ENCODE measurements at places on chromosomes 6 and 20.
A peak's percentile ranks its signal among the peaks of the same experiment; 100 is the strongest.

- DNase-seq: no peak
These were observed 252.3 kb downstream of the LY86 start for GRCh38 chr6:6840831-6841291.

GRCh38 chr6:57177545-57178265 lies 5.6 kb downstream of the BAG2 start:
- no peak for DNase-seq

DNA sequence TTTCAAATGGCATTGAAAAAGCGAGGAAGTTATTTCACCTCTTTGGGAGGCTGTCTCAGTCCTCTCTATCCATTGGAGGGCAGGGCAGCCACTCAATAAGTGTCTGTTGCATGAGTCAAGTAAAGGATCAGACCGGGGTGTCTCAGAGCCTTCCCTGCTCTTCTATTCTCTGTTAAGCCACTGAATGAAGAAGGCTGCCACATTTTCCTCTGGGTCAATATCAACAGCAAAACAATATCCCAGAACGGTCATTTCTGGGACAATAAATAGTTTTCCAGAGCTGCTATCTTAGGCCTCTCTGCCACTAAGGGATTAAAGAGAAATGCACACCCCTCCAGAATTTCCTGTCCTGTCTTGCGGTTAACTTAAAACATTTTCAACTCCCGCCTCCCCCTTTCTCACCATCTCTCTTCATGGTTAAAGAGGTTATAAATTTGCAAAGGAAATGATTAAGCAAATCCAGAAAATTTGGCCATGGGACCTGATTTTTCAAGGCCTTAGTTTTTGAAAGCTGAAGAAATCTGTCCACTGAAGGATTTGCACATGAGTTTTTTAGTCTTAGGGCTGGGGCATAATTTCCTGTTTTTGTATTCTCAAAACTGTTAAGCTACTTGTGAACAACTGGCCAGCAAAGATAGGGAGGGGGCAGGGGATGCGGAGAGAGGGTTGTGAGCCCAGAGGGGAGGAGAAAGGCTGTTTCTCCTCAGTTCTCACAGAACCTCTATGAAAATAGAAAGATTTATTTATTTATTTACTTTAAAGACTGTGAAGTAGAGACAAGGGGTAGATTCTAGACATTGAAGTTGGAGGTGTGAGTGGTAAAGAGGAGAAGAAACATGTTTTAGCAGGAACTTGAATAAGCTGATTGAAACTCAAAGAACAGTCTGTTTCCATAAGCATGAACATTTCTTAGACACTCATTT lies 135.7 kb downstream of the BCAS1 start:
- DNase-seq: no peak

- DNase-seq: no peak
These were observed 517.4 kb upstream of the JARID2 start for GRCh38 chr6:14728396-14729024.

GRCh38 chr6:11315743-11316437 lies 83.4 kb upstream of the NEDD9 start:
- DNase-seq: no peak

GRCh38 chr6:34143884-34144580 lies 1.9 kb downstream of the GRM4 start:
- peak; percentile 89 for DNase-seq

DNA sequence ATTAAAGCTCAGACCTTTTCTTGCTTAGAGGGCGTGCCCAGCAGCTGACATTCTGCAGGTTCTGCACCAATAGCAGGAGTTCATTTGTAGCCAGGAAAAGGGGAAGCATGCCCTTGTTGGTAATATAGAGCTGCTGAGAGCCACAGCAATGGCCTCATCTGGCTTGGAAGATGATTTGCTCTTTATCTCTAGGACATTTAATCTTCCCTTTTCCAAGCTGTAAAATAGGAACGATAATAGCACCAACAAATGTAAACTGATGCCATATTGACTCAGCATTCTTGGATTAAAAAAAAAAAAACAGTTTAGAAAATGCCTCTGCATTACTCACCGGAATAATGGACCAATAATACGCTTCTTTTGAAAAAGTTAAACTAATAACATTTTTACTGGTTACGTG lies 93.4 kb upstream of the SLC2A12 start:
- DNase-seq: no peak

GRCh38 chr20:33470457-33470856 lies 19.4 kb upstream of the CBFA2T2 start:
- DNase-seq: no peak

DNA sequence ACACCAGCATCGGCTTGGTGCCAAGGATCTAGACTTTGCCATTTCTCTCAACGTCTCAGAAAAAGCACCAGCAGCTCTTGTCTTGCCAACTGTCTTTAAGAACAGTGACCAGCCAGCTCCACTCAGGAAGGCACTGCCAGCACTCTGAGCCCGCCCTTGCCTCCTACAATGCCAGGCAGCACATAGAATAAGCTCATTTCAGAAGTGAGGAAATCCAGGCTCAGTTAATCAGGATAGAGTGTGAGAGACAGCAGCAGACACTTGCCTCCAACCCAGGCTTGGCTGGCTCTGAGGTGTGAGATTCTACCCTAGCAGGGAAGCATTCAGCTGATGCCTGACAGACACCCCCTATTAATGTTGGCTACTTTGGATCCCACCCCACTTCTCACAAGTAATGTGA lies 4.3 kb upstream of the SYNDIG1 start:
- DNase-seq: no peak

DNA sequence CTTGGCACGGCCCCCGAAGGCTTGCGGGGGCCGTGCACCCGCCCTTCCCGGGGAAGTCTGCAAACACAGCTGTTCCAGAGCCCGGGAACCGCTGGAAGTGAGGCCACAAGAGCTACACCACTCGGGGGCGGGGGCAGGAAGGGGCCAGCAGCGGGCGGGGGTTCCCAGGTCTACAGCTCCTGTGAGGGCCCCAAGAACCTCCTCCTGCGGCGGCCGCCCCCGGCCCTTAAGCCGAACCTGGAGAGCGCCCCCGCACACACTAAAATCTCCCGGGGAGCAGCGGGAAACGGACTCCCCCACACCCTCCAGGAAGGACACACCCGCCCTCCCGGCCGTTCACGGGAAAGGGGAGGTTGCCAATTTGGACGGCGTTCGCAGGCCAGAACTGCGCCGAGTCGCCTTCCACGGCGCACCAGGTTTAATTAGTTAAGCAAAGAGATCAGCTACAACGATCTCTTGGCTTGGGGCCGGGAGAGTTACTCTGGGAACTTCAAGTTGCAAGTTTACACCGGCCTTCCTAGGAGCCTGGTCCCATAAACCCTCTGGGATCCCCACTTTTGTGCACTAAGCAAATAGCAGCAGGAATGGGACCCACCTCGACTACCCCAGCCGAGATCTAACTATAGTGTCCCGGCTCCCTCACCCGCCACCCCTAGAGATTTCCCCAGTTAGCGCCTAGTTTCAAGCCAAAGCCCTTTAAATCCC lies 1.7 kb downstream of the JAG1 start:
- peak; percentile 60 for DNase-seq

DNA sequence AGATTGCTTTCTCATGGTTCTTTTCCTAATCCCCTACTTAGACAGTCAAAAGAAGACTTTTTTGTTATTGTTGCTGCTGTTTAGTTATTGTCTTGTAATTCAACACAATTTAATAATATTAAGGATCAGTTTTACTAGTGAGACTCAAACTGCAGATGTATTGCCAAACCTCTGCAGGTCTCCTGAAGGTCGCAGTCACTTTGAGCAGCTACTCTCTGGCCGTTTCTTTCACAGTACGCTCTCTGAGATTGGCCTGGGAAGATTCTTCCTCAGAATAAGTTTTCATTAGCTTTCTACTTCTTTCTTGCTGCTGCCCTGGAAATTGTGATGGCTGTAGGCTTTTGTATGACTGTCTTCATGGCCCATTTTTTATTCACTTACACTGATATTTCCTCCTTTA lies 930.8 kb downstream of the QKI start:
- no peak for DNase-seq

DNA sequence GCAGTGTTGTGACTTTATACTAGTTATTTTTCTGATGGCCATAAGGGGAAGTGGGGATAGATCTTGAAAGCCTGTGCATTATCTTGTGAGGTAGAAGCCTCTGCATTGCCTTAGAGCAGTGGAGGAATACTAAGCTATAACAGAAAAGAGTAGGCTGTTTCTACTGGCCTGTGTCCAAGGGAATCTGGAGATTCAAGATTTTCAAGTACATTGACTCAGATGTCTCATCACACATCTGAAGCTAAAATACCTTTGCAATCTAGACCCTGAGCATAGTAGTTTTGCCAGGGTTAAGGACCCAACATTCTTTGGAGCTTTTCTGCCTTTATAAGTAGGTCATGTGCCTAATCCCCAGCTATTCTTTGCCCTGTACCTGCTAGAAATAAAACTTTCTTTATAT lies 272.3 kb downstream of the TENT5A start:
- no peak for DNase-seq

GRCh38 chr20:50645253-50646068 lies 45.9 kb downstream of the RIPOR3 start:
- peak; percentile 72 for DNase-seq

GRCh38 chr6:52610745-52611355 lies 34.0 kb upstream of the TRAM2 start:
- DNase-seq: no peak

GRCh38 chr6:56556751-56557540 lies 85.7 kb downstream of the DST start:
- no peak for DNase-seq

DNA sequence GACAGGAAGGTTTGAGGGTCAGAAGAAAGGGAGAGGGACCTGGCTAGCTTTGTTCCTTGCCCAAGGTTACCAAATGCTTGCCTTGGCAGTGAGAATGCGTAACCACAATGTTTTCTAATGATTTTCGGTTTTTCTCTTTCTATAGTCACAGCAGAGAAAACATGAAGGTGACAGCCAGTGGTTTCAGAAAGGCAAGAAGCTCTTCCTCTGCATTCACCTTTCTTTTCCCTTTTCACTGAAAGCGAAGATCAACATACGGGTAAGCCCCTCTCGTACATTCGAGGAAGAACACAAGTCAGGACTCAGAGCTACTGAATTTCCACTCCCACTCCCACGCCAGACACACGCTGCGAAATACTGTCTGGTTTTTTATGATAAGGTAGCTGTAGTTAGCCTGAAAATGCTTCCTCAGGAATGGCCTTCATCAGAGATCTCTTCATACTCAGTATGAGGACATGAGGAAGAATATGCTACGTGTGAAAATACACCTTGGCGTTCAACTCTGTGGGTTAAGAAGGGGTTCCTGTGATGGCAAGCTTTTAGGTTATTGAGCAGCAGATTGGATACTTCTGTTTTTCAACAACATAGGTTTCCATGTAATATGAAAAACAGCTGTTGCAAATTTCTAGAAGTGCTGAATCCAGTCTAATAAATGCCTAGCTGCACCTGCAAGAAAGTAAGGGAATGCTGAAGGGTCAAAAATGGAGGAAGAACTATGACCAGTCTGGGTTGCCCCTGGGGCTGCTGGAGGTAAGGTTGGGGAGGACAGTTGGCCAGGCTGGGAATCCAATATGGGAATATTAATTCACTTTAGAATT lies 7.4 kb upstream of the CD83 start:
- no peak for DNase-seq

DNA sequence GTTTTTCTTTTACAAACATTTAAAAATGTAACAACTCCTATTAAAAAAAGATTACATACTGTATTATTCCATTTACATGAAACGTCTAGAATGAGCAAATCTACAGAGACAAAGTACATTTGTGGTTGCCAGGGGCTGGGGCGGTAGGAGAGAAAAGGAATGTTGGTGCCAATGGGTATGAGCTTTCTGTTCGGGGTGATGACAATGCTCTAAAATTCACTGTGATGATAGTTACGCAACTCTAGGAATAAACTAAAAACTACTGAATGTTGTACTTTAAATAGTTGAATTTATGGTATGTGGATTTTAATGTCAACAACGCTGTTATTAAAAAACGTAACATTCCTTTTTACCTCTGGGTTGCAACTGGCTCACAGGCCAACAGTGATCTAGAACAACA lies 211.1 kb downstream of the GMDS start:
- no peak for DNase-seq

DNA sequence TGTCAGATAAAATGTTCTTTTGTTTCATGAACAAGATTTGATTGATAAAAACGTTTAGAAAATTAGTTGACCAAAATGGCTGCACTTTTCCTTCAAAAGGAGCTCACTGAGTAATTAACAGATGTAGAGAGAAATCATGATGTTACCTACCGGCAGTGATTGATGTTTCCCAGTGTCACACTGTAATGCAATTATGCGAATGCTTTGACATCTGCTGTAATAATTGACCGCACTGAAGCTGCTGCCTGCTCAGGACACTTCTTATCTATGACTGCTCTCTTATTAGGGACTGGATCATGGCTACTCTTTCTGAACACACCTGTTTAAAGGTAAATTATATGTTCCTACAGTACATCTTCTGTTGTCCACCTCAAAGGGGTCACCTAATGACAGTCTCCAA lies 94.6 kb downstream of the GPR63 start:
- no peak for DNase-seq

DNA sequence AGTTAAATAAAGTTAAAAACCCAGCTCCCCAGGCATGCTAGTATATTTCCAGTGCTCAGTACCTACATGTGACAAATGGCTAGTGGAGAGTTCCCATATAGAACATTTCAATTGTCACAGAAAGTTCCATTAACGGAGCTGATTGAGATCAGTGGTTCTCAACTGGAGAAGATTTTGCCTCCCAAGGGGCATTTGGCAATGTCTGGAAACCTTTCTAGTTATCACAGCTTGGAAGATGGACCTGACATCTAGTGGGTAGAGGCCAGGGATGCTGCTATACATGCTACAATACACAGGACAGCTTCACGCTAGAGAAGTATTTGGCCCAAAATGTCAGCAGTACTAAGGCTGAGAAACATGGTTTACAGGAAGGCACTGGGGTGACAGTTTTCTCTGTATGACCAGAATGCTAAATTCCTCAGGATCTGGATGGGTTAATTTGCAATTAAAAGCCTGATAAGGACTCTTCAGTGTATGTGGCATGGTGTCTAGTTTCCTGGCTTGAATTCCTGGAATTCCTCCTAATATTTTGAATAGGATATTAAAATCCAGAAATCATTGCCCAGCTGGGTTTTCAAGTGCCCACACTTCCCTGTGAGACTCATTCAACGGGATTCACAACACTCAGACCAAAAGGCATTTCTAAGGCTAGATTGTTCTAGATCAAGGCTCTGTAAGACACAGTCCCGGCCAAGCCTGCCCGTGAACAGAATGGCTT lies 84.7 kb upstream of the SALL4 start:
- no peak for DNase-seq

GRCh38 chr6:116283191-116283590 lies 3.5 kb upstream of the TSPYL1 start:
- DNase-seq: no peak

DNA sequence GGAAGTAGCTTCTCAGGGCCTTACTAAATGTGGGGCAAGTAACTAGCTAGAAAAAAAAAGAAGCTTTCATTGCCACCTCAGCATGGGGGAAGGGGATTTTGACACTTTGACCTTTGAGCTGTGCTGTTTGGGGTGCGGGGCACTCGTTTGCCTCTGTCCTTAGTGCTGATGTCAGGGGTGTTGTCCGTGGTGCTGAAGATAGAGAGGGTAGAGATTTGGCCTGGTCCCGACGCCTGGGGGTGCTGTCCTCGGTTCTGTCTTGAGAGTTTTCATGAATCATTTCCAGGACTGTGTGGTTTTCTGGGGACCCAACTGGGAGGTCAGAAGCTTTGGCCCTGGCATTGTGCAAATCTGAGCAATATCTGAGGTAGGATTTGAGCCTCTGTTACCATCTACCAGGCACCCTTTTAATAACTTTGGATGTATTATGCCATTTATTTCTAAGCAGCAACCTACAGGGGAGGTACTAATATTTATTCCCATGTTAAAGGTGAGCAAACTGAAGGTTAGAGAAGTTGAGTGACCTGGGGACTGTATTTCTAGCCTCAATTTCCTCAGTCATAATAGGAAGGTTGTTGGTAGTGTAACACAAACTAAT lies 78.0 kb downstream of the DLGAP4 start:
- DNase-seq: peak; percentile 90

GRCh38 chr6:64622944-64623343 lies 987.3 kb downstream of the PHF3 start:
- no peak for DNase-seq
